ENCODE measurements at places on chromosomes 2 and 18.

DNA sequence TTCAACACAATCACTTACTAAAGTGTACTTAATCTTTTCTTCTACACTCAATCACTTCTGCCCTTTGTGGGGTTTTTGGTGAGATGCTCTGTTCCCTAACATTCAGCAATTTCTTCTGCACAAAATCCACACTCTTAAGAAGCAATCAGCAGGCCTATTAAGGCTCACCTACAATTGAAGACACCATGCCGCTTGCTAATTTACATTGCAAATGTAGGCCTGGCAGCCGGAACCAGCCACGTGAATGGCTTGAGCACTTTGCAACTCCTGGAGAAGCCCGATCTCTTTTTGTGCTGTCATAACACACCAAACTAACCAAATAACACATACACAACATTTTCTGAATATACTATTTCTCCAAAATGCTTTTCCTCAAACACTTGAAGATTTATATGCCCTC is 66.3 kb downstream of the NYAP2 start:
- no peak for DNase-seq

- no peak for DNase-seq
Measured at GRCh38 chr2:64325852-64326577, 127.9 kb upstream of the LGALSL start.

DNA sequence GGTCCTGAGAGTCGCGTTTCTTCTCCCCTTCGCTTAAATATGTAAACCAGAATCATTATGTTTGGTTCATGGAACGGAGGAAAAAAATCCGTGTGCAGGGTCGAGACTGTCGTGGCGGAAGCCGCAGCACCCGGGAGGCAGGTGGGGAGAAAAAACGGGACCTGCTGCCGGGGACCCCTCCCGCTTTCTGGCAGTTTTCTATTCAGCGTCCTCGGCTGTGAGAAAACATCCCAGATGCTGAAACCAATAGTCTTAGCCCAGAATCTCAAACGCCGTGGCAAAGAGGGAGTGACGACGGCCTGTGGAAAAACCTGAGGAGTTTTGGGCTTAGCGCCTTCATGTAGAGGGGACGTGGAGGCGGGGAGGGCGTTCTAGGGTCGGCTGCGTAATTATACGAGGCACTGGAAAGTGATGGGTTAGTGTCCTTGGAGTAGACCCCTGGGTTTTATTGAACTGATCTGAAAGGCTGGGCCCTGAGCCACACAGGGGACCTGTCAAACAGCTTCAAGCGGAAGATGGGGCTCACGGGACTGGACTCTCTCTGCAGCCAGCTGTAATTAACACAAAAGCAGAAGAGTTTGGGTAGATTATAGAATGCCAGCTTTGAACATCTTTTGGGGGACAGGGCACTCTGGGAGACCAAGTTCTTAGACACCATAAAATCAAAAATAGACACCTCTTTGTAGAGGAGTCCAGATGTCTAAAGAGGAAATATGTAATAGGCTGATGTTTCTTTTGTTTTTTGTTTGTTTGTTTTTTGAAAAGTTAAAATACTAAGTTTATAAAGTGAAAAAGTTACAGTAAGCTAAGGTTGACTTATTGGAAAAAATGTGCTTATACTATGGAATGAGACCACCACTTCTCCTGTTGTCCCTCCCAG is 834 bp upstream of the BUB1 start:
- DNase-seq: no peak

DNA sequence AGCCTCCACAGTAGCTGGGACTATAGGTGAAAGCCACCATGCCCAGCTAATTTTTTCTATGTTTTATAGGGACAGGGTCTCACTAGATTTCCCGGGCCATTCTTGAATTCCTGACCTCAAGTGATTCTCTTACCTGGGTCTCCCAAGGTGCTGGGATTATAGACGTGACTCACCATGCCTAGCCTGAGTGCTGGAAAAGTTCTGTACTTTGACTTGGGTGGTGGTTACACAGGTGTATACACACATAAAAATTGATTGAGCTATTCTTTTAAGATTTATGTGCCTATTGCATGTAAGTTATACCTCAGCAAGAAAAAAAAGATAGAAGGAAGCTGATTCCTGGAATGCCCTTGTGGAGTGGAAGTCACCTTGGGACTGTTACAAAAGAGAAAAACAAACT is 34.8 kb upstream of the KCNF1 start:
- DNase-seq: no peak

GRCh38 chr2:45180033-45180746 is 170.9 kb upstream of the SIX2 start:
- no peak for DNase-seq

GRCh38 chr2:111205774-111206173 is 85.1 kb downstream of the BCL2L11 start:
- DNase-seq: no peak

DNA sequence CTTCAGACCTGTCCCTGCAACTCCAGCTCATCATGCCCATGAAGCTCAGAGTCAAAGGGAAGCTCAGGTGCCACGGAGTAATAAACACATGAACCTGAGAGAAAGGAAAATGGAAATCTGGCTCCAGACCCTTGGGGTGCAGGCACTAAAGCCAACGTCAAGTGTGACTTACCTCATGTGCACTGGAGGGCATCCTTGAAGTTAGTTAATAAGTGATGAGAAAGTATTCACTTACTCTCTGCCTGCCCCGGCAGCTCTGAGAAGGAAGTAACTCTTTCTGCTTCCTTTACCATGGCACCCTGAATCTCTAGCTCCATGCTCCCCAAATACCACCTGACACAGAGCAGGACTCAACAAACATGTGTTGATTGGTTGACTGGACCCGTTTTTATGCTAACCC is 21.4 kb upstream of the AGAP1 start:
- no peak for DNase-seq

- DNase-seq: no peak
Measured at GRCh38 chr2:124683536-124684428, 658.7 kb downstream of the CNTNAP5 start.

GRCh38 chr2:96771796-96772618 is 11.3 kb downstream of the CNNM4 start:
- DNase-seq: no peak

DNA sequence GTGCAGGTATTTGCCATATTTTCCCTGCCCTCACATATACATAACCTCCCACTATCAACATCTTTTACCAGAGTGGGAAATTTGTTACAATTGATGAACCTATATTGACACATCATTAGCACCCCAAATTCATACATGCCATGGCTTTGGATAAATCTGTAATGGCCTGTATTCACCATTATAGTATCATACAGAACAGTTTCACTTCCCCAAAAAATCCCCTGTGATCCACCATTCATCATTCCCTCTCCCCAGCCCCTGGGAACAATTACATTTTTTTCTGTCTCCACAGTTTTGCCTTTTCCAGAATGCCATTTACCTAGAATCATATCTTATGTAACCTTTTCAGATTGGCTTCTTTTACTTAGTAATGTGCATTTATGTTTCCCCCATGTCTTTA is 494.5 kb downstream of the RNF144A start:
- DNase-seq: no peak

DNA sequence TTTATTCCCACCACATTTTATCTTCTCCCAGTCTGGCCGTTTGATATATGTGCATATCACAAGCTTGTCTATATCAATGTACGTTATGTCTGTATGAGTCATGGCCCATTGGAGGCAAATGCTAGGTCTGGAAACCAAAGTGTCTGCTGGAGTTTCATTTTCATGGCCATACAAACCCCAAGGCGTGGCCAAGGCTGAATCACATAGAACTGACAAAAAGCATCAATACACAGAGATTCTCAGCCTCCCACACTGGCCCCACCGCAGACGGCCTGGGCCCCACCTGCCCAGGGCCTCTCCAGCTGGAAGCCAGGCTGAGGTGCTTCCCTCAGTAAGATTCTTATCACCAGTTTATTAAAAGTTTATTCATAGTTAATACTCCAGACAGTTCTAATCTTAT is 40.5 kb upstream of the SALL3 start:
- no peak for DNase-seq

DNA sequence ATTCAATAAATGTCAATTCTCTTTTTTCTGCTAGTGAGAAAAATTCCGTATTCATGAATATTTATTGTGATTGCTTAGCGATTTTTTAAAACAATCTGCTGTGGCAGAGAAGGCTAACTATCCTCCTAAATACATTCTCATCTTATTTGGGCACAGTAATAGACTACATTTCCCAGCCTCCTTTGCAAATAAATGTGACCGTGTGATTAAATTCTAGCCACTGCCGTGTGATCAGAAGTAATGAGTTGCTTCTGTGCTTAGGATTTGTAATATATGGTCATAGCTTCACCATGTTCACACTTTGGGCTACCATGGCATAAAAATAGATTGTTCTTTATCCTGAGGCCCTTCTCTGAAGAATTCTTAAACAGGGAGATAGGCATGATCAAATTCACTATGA is 179.6 kb downstream of the FAM124B start:
- no peak for DNase-seq

GRCh38 chr18:72194072-72194471 is 350.1 kb downstream of the CBLN2 start:
- no peak for DNase-seq

DNA sequence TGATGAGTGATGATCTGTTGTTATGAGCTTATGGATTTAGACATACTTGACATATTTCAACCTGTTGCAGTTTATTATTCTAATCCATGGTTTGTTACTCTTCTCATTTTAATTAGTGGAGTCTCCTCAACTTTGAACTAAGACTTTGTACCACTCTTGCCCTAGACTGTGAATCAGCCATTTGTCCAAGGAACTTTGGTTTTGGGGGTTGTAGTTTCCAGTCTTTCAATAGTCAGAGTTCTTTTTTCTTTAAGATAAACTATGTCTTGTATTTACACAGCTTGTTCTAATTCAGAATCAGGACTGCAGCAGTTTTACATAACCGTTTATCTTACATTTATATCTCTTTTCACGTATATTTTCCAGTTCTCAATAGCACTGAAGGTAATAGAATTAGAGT is 133.6 kb downstream of the GULP1 start:
- no peak for DNase-seq

DNA sequence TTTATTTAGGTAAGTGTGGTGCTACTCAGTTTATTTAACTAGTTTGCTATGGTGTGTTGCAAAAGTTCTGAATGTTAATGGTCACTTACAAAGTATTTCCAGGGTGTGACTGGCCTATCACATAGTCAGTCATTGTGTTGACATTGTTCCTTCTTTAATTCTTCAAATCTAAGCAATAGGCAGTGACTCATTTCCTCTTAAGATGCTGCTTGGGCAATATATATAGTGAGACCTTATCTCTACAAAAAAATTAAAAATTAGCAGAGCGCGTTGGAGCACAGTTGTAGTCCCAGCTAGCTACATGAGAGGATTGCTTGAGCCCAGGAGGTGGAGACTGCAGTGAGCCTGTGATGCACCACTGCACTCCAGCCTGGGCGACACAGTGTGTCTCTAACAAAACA is 5.8 kb upstream of the CCDC88A start:
- no peak for DNase-seq

GRCh38 chr2:152336119-152336853 is 1.3 kb downstream of the FMNL2 start:
- no peak for DNase-seq

- DNase-seq: no peak
Measured at GRCh38 chr2:139477618-139478017, 697.4 kb upstream of the NXPH2 start.

GRCh38 chr2:62195421-62196277 is at the start of gene B3GNT2:
Gene B3GNT2, plus strand, starts transcription at chr2:62196115. Its CDS starts 26,106 bp downstream, at chr2:62222221.
- peak; percentile 95 for DNase-seq

GRCh38 chr2:233816771-233817170 is 37.6 kb downstream of the HJURP start:
- peak; percentile 63 for DNase-seq

GRCh38 chr2:5409898-5410381 is 282.2 kb upstream of the SOX11 start:
- no peak for DNase-seq

GRCh38 chr2:3745920-3746319 is 42.5 kb downstream of the DCDC2C start:
- DNase-seq: no peak

- no peak for DNase-seq
Measured at GRCh38 chr18:41395695-41396094, 559.3 kb upstream of the PIK3C3 start.

GRCh38 chr2:173159791-173160463 is 84.3 kb downstream of the MAP3K20 start:
- peak; percentile 86 for DNase-seq

DNA sequence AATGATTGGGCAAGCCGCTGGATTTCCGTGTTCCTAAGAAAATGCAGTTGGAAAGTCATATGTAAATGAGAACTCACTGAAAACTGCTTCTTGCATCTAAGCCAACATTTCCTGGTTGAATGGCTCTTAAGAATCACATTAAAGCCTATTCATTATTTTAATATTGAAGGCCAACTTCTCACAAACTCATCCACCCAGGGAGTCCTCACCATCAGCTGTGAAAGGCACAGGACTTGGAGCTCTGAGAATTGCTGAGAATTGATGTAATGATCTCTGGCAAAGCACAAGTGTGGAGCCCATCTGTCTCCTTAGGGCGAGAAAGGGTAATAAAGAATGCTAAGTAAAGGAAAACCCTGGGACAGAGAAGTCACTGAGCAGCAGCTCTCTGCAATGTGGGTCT is 55.9 kb upstream of the APCDD1 start:
- no peak for DNase-seq

DNA sequence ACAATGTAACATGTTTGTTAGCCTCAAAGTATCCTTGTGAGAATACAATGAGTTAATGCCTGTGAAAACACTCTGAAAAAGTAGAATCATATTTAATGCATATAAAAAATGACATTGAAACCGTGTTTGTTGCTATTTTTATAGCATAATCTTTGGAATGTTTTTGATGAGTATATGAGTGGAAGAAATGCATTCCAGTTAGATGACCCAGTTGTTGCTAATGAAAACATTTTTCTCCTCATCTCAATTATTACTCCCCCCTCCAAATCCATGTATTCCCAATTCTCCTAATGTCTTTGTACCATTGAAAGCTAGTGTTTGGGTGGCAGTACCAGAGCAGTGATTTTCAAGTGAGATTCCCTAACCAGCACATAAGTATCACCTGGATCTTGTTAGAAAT is 67.1 kb upstream of the DSEL start:
- DNase-seq: no peak

DNA sequence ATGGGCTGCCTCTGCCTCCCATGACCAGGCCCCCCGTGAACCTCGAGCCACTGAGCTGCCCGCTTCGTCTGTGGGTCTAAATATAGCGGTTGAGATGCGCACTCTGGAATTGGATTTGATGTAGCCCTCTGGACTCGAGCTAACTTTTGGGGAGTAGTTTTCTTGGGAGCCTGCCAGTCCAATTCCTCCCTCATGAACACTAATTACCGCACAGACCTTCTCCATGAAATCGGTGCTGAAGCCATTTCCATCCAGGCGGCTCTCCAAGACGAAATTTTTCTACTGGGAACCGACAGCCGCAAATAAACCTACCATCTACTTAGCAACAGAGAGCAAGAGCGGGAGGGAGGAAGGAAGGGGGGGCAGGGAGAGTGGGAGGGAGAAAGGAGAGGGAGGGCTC is 63.6 kb downstream of the CELF4 start:
- no peak for DNase-seq

GRCh38 chr2:11862049-11862448 is 115.6 kb downstream of the LPIN1 start:
- no peak for DNase-seq
